HAP-1 (cell line): ENCODE measurements at places on chromosomes 7 and 10.

GRCh38 chr10:100575585-100576281 is 40.0 kb downstream of the HIF1AN start:
- DNase-seq: no peak

- no peak for DNase-seq
These were observed 75.3 kb upstream of the IL6 start for GRCh38 chr7:22651534-22652243.

DNA sequence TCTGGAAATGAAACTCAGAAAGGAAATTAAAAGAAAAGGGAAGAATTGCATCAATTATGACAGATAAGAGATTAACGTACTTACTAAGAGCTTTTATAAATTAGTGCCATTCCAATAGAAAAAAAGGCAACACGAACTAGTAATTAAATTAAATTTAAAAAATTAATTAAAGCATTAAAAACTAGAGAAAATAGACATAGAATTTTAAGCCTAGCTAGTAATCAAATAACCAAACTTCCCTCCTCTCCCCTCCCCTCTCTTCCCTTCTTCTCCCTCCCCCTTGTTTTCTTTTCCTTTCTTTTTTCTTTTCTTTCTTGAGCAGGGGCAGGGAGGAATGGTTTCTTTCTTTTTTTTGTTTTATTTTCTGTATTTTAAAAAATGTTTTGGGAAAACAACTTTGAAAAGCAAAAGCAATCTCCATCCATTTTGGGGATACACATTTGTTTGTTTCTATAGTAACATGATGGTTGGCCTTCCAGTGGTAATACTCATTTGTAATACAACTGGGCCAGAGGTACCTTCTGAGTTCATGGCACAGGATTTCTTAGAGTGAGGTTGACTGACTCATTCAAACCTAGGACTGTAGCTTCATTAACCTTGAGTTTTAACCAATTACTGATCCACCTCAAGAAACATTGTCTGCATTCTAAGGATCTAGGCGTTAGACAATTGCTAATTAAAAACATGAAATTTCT is 132.6 kb downstream of the ST7 start:
- no peak for DNase-seq

GRCh38 chr7:2826771-2827170 is 17.3 kb downstream of the GNA12 start:
- no peak for DNase-seq

GRCh38 chr7:120732256-120732655 is 125.7 kb downstream of the TSPAN12 start:
- DNase-seq: no peak

GRCh38 chr7:28984631-28985030 is 26.5 kb upstream of the TRIL start:
- peak; percentile 41 for DNase-seq

- DNase-seq: no peak
These were observed 6.9 kb upstream of the H2AZ2 start for GRCh38 chr7:44854644-44855364.

DNA sequence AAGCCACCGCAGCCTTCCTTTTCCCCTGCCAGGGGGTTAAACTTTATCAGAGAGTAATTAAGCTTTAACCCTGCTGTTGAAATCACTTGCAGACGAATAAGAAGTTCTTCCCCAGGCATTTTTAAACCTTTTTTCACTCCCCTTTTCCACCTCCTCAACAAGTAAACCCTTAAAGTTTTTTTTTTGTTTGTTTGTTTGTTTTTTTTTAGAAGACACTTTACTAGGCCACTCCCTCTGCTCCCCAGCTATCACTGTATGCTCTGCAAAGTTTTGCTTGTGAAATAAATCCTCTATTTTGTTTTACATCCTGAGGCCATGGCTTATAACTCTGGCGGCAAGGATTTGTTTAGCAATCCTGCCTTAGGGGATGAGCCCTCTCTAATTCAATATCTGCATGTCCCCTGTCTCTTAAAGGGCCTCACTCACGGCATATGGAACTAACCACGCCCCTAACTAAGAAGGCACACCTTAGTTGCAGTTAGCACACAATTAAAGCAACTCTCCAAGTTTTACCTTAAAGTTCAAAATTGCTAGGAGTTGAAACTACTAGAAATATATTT is 1354.7 kb upstream of the LRRTM3 start:
- peak; percentile 73 for DNase-seq

DNA sequence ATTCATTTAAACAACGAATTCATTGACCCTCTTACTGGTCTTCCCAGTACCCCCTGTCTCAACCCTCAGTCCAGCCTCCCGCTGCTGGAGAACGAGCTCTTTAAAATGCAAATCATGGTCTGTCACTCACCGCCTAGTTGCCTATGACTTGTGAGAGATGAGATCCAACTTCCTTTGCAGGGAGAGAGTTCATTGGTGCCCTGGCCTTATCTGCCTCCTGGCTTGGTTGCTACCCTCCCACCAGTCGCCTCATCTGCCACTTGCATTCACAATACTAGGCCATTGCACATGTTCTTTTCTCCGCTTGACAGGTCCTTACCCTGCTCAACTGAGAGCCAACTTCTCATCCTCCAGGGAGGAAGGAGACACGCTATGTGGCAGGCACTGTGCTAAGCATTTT is 54.0 kb upstream of the MXI1 start:
- no peak for DNase-seq

DNA sequence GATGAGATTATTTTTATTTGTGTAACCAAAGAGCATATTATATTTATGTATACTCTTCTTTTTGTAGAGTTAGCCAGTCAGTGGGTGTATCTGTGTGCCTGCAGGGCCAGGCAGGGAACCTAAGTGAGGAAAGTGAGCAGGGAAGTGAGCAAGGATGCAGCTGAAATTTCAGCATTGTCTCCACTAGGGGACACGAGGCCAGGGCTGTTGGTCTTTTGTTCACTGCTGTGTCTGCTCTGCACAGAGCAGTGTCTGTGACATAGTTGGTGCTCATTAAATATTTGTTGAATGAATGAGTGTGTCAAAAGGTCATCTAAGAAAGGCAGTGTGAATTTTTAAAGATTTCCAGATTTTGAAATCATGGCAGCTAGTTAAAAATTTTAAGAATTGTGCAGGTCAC is 51.8 kb downstream of the SUGCT start:
- no peak for DNase-seq

DNA sequence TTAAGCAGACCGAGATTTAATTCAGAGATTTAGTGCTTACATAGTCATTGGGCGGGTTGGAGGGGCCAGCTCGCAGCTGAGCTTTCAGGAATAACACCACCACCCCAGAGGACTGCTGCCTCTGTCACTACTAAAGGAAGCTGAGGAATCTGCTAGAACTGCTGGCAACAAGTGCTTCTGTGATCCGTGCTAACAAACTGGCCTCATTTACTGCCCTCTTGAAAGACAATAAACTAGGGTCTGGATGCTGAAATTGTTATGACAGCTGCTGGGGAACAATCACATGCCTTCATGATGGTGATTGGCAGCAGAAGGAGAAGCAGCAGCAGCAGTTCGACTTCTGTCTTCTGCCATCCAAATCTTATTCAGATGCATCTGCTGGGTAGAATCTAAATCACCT is 285.5 kb upstream of the TAC1 start:
- DNase-seq: no peak

DNA sequence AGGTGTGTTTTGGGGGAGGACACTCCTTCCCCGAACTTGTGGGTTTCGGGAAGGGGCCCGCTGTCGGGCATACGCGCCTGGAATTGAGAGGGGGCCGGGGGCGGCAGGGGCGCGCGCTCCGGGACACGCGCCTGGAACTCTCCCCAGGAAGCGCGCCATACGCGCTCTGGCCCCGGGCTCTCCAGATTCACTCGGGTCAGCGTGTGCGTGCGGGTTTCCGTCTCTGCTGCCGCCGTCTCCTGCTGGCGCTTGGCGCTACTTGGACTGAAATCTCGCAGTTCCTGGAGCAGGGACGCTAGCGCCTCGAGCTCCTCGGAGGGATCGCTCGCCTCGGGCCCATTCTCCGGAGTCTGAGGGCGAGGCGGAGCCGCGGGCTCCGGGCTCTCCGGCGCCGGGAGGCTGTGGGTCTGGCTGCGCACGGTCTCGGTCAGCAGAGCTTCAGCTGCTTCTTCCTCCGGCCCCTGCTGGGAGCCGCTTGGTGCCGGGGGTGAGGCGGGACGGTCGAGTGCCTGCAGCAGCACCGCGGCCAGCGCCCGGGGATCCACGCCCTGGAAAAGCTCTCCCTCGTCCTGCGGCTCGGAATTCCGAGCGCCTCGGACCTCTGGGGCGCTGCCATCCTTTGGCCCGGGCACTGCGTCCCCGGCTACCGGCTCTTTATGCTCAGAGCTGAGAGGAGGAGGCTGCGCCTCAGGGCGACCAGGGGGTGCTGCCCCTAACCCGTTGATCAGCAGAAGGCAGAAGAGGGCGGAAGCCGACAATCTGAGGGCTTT is 1.1 kb downstream of the VGF start:
- peak; percentile 40 for DNase-seq

DNA sequence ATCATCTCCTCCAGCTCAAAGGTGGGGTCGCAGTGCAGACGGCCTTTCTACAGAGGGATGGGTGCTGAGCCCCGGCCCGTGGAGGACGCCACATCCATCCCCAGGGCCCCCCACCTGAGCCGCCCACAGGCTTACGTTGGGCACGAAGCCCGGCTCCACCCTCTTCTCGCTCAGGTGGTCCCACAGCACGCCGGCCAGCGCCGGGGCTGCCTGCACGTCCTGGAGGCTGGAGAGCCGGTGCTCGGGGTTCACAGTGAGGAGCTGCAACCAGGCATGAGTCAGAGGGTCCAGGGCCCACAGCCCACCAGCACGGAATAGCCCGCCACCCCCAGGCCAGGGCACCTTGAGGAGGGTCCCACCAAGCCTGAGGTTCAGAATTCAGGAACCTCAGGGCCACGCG is 36.0 kb downstream of the DPYSL4 start:
- no peak for DNase-seq

DNA sequence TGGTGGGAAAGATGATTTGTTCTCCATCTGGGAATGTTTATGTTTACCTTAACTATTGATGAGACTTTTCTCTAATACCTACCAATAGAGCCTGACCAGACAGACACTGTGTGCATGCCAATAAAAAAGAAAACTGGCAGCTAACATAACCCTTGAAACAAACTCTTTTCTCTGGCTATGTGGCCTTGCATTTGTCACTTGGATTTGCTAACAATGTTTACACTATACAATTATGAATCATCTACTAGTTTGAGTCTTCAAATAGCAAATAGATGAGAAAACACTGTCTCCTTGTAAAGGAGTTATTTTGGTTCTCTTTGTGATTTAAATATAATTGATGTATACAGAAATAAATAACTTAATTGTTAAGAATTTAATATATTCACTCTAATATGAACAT is 273.1 kb downstream of the SEMA3D start:
- no peak for DNase-seq

DNA sequence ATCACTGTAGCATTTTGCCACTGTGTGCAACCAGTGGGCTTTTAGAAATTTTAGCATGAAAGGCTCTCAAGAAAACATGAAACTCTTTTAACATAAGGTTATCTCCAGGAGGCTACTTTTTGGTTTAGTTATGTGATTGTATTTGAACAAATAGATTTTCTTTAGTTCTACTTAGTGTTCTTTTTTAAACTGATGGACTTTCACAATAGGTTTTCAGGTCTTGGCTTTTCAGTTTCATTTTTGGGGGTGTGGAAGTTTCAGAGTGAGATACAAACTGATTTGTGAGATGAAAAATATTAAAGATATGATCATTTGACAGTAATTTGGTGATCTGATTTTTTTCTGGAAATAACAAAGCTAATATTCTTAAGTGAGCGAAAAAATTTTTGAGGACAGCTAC is 344.1 kb downstream of the PHF14 start:
- no peak for DNase-seq

GRCh38 chr10:46104071-46104585 is 58.1 kb upstream of the MSMB start:
- no peak for DNase-seq

- DNase-seq: no peak
These were observed 5.8 kb downstream of the EIF4EBP2 start for GRCh38 chr10:70409772-70410171.

DNA sequence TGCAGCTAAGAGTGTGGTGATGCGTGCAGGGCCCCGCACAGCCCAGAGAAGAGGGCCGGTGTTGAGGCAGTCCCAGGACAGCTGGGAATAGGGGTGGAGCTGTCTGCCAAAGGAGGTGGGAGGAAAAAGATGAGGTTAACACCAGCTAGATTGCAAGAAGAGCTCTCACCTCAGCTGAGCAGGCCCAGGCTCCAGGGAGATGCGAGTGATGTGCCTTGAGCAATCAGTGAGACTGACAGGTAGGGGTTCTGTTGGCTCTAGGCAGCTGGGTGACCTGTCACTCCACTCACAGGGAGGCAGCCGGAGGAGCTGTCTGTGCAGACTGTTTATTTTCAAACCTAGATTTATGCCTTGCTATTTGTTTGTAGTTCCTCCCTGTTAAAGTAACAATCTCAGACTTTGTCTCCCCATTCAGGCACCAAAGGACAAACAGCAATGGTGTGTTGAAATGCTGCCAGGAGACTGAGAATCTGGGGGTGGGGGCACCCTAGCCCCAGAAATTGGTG is 205.1 kb upstream of the CXCL12 start:
- DNase-seq: no peak

GRCh38 chr10:3720228-3721019 is 64.6 kb downstream of the KLF6 start:
- DNase-seq: no peak

- no peak for DNase-seq
These were observed 29.1 kb downstream of the POLL start for GRCh38 chr10:101558671-101559595.

- DNase-seq: no peak
These were observed 545.1 kb upstream of the GALNT17 start for GRCh38 chr7:70586822-70587221.

- no peak for DNase-seq
These were observed 483.0 kb upstream of the PFKP start for GRCh38 chr10:2584385-2584784.

DNA sequence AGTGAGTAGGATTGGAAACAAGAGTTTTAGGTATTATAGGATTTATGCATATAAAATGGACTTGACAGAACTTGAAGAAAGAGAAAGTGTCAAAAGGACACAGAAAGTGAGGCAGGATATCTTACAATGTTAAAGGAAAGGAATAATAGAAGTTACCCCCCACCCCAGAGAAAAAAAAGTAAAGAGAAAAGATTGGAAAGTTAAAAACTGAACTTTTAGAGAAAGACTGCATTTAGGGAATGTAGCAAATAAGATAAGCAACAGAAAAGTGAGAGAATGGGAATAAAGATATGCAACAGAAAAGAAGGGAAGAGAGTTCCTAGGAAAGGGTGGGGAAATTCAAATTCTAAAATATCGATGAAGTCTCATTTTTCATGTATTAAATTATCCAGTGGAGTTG is 250.5 kb upstream of the KAT6B start:
- no peak for DNase-seq

GRCh38 chr10:123967626-123968243 is 76.1 kb upstream of the CPXM2 start:
- DNase-seq: peak; percentile 83

GRCh38 chr10:88731296-88731695 is 25.2 kb downstream of the LIPK start:
- DNase-seq: peak; percentile 69

- DNase-seq: no peak
These were observed 277.6 kb downstream of the REEP3 start for GRCh38 chr10:63798599-63799498.

DNA sequence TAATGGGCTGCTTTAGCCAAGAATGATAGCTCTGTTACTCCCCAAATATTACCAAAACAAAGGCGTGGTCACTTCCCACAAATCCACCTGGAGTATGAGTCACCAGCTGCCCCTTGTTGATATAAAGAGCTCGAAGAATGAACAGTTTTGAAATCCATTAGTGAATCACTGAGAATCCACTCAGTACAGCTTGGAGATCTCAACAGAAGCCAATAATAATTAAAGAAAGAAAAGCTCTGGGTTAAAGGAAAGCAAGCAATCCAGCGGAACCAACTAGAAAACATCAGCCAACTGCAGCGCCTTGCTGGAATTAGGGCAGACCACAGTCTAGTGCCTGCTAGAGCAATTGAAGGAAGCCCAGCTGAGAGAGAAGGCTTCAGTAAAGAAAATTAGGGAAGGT is 576.0 kb upstream of the C7orf33 start:
- no peak for DNase-seq
